ENCODE measurements at places on chromosomes 1 and 21.

DNA sequence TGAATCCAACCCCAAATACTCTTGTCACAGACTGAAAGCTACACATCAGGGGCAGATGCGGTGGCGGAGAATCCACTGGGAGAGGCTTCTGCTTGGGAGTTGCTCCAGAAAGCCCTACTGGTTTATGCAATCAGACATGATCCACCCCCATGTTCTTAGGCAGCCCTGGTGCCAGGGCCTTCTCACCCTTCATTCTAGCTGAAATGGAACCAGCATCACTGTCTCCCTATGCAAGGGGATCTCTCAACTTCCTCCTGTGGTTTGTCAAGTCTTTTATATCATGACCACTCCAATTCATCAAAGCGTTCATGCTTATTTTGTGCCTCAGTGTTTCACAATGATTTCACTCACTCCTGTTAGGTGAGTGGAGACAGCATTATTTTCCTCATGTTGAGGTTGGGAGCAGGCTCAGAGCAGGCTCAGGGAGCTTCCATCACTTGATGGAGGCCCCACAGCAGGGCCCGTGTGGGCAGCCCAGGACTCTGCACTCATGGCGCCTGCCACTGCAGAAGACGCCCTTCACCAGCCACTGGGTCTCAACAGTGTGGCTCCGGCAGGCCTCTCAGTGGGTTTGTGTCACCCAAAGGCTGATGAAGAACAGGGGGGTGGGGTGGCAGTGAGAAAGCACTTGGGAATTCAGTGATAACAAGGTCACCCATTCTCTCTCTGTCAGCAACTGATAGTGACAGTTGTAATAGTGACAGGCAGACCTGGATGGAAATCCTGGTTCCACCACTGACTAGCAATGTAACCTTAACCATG lies 67.1 kb downstream of the CD58 start:
- DNase-seq: no peak

DNA sequence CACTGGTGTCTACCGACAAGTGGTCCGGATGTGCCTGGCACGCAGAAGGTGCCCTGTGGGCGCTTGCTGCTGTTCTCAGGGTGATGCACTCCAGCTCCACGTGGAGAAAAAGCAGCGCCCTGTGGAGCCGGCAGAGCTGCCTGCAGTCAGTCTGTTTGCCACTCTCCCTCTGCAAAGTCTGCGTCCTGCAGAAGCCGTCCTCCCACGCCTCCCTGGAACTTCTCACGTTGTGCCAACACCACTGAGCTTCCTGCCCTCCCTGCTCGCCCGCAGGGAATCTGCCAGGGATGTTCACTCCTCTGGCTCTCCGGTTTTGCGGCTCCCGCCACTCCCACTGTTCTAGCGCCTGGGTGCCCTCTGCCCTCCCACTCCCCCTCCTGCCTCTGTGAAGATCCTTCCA lies 19.8 kb upstream of the UBXN10 start:
- no peak for DNase-seq

DNA sequence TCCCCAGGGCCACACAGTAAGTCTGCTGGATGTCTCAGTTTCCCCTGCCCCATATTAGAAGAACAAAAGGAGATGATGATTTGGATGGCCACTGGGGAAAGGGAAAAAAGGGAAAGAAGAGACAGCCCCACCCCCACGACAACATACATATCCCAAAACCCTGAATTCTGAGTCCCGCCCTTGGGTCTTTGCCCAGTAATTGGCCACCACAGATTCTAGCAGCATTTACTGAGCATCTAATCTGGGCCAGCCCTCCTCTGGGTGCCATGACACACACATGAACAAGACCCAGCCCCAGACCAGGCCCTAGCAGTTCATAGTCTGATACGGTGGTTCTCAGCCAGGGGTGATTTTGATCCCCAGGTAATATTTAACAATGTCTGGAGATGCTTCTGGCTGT lies 5.2 kb upstream of the TTC4 start:
- DNase-seq: no peak

- DNase-seq: no peak
Observed at GRCh38 chr21:46219591-46220239, 8.9 kb downstream of the LSS start.

GRCh38 chr1:10117865-10118264 lies 85.1 kb downstream of the UBE4B start:
- no peak for DNase-seq

DNA sequence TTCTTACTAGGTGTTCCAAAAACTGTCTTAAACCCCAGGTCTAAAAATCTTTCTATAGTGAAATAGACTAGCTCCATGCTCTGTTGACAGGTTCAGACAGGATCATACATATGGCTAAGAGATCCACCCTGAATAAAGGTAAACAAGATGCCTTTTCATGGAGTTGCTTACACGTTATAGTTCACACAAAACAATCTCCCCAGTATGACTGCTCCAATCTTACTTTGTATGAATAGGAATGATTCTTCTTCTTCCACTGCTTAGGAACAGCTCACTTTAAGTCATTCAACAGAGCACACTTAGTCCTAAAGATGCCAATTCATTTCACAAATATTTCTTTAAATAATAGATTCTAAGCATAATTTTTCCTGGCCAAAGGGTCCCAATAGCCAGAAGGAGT lies 16.0 kb downstream of the ELK4 start:
- DNase-seq: no peak

GRCh38 chr1:4062992-4063391 lies 162.9 kb upstream of the C1orf174 start:
- DNase-seq: no peak

DNA sequence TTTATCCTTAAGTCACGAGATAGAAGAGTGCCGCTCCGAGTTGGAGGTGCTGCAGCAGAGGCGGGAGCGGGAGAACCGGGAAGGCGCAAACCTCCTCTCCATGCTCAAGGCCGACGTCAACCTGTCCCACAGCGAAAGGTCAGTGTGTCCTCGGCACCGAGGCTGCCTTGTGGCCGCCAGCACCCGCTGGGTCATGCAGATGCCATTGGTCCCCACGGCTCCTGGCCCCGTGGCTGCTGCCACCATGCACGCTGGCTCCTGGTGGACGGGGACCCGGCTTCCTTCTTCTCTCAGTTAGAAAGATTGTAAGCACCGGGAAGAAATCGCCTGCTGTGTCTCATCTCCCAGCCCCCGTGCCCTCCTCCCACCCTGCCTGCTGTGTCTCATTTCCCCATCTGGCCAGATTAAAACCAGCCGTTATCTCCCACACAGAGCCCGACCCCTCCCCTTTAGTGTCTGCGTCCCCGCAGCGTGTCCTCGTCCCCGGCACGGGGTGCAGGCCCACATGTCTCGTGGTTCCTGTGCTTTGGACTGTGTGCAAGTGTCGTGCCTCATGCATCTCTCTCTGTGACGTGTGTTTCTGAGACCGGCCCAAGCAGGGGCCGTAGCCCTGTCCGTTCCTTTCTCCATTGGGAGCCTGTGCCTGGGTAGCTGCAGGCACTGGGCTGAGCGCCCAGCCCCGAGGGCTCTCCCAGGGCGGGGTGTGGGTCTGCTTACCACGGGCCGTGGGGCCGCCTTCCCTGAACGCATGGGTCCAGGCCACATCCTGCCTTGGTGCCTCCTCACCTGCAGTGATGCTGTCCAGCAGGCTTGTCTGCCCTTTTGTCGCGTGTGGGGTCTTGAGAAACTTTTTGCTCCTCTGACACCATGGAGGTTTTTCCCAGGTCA lies 62.1 kb downstream of the PCNT start:
- no peak for DNase-seq

DNA sequence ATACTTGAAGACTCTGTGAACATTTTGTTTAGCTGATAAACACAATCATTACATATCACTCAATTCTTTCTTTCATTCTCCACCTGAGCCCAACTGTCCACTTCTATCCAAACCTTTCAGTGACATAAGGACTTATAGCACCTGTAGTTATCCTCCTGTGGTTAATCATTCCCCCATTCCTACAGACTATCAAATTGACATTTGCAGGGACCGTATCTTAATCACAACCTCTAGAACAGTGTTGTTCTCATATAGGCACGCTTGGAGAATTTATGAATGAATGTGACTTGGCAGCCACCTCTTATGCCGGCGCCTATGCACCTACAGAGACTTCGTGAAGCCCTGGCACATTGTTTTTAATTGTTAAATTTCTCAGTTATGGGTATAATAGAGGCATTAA lies 83.9 kb upstream of the CXADR start:
- no peak for DNase-seq

- no peak for DNase-seq
Observed at GRCh38 chr1:38815903-38816627, 43.5 kb downstream of the RRAGC start.
